Kidney tubule cell (primary cell): ENCODE measurements at places on chromosomes 7 and 10.

DNA sequence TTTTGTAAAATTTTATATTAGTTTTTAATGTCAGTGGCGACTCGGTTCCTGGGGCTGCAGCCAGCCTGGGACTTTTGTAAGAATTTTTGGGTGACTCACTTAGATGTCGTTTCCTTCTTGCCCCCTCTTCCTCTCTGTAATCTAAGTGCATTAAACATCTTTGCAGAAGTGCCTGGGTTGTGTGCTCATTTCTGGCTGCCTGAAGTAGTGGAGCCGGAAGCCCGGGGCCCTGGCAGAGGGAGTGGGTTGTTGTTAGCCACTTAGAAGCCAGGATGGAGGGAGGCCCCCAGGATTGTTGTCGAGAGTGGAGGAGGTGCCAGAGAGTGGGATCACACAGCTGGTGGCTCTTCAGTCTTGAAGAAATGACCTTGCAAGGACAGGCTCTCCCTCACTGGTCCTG, 11.0 kb upstream of the TRIM8 start:
- peak; percentile 59 for DNase-seq

- peak; percentile 76 for DNase-seq
Observed at GRCh38 chr10:97531401-97531986, 32.8 kb downstream of the UBTD1 start.

DNA sequence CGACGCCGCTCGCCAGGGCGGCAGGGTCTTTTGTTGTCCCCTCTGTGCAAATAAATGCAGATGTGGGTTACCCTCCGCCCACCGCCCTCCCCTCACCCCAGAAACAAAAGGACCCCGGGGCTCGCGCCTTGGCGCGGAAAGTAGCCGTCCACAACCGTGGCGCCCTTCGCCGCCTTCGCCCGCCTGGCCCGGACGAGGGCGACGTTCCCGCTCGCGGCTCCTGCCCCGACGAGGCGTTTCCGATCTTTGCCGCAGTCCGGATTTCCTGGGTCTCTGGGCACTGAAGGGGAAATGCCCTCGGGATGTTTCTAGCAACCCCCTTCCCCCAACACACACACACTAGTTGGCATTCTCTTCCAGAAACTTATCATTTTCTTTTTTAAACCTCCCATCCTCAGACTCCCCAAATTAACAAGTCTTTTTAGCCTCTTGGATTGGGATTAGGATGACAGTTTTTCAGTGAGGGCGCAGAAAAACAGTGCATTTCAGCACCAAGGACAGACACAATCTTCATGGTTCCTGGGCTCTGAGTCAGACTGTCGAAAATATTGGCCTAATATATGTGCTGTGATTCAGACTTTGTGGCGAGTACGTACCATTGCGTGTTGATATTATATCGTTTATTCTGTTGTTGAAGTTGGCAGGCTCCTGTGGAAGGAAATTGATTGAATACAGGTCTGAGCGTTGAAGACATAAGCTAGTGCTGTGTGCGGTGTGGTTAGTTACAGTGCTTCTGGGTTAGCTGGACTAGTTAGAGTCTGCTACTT, 771 bp downstream of the PHYHIPL start:
- peak; percentile 85 for DNase-seq

GRCh38 chr7:128123291-128124037, 92.2 kb upstream of the LRRC4 start:
- no peak for DNase-seq

- no peak for DNase-seq
Observed at GRCh38 chr7:135661311-135662122, 797 bp upstream of the STMP1 start.
